NCI-H2081 treated with DMSO at 0.1 percent for 48 hours (cell line): ENCODE measurements at places on chromosomes 6 and 20.
A peak's percentile ranks its signal among the peaks of the same experiment; 100 is the strongest.

DNA sequence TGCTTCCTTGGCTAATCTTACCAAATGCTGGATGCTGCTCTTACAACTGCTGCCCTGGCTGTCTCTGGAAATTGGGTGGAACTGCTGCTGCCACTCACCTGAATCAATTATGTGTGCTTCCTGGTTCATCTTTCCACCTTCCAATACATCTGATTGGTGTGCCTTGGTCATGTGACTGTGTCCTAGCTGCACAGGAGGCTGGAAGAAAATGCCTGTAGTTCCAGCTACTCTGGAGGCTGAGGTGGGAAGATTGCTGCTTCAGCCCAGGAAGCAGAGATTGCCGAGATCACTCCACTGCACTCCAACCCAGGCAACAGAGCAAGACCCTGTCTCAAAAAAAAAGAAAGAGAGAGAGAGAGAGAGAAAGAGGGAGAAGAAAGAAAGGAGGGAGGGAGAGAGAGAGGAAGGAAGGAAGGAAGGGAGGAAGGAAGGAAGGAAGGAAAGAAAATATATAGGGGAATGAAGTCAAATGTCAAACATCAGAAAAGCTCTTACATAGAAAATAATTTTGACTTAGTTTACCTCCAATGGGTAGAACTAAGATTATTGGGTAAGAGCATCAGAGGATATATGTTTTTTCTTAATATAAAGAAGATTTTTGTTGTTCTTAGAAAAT is 14.1 kb upstream of the PPARD start:
- no peak for DNase-seq

- DNase-seq, result no peak
Observed at GRCh38 chr6:48101290-48101689, 9.7 kb downstream of the PTCHD4 start.

DNA sequence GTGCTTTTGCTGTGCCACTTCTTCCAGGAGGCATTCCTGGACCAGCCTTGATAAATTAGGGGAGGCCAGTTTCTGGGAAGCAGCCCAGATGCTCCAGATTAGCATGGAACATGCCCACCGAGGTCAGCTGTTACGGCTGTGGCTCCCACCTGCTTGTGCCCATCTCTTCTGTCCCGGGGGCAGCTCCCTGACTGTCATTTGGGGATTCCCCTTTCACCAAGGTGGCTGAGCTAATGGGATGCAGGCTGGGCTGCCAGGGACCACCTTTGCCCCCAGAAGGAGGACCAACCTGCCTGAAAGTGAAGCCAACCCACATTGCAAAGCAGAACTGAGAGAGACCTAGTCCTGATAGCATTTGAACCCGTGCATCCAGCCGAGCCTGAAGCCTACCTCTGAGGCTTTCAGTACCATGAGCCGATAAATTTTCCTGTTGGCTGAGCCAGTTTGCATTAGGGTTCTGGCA is 85.3 kb downstream of the PTPN1 start:
- DNase-seq, result no peak

- no peak for DNase-seq
Observed at GRCh38 chr6:65155083-65155482, 551.9 kb downstream of the EYS start.

DNA sequence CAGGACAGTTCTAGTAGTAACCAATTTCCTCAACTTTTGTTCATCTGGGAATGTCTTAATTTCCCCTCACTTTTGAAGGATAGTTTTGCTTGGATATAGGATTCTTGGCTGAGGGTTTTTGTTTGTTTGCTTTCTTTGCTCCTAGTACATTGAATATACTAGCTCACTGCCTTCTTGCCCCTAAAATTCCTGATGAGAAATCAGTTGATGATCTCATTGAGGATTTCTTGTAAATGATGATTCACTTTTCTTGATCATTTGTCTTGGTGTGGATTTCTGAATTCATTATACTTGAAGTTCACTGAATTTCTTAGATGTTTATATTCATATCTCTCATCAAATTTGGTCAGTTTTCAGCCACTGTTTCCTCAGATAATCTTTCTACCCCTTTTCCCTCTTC is 49.1 kb upstream of the PRDM1 start:
- no peak for DNase-seq

GRCh38 chr6:56699066-56699654 is 56.5 kb upstream of the DST start:
- no peak for DNase-seq

DNA sequence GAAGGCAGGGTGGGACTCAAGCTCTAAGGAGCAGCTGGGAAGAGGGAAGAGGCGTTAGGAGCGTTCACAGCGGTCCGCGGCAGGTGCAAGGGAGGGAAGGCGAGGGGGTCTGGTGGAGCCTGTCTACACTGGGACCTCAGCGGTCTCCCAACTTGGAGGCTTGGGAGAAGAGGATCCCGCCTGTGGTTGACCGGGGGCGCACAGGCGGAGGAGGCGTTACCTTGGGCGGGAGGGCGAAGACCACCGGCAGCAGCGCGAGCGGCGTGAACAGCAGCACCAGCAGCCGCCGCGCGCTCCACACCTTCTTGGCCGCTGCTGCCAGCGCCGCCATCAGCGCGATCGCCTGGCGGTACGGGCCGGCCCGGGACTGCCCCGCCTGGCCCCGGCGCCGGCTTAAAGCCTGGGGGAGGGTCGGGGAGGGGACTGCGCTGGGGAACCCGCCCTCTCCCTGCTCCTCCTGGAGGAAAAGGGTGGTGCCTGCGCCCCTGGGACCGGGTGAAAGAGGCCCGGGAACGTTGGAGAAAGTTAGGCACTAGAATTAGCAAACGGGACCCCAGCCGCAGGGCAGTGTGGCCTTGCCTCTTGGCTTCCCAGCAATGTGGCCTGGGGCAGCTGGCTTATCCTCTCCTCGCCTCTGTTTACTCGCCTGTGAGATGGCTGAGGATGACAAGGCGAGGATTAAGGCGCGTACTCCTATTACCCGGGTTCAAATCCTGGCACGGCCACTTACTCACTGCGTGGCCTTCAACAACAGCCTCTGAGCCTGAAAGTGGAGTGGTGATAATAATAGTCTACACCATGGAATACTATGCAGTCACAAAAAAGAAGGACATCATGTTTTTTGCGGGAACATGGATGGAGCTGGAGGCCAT is at the start of gene SLC13A3:
Gene SLC13A3 (minus strand): TSS at position 369 of the 872 bp plus-strand sequence. CDS start 38 bp downstream, at position 331.
- no peak for DNase-seq

GRCh38 chr20:59589086-59589684 is 15.2 kb upstream of the PHACTR3 start:
- no peak for DNase-seq

GRCh38 chr6:167492100-167492449 is 167.2 kb downstream of the TTLL2 start:
- DNase-seq, result no peak

DNA sequence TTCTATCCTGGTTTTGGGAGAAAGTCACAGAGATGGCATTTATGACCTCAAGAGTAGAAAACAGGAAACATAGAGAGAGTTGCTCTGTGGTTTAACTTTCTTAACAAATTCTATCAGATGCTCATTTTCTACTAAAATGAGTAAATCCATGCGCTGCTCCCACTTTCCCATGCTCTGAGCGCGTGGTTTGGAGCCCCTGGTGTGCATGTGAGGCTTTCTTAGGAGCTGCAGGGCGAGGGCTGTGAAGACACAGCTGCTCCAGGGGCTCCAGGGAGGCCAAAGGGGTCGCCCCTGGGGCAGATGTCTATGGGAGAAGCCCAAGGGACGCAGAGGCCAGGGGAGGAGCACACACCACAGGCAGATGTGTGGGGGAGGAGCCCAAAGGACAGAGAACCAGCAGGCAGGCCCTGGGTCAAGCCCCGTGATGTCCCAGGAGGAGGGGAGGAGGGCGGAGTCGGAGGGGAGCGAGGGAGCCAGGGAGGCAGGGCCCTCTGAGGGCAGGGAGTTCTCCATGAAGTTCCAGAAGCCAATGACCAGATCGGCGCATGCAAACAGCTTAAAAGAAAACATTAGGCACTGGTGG is 122.9 kb downstream of the IRF4 start:
- DNase-seq, result no peak

- DNase-seq, result no peak
Observed at GRCh38 chr6:89154131-89154530, 8.3 kb downstream of the PM20D2 start.

- no peak for DNase-seq
Observed at GRCh38 chr6:27541212-27541932, 68.5 kb upstream of the ZNF184 start.

GRCh38 chr6:141587482-141588266 is 545.1 kb upstream of the GJE1 start:
- DNase-seq, result no peak

- no peak for DNase-seq
Observed at GRCh38 chr6:106797186-106797585, 167.8 kb downstream of the QRSL1 start.

DNA sequence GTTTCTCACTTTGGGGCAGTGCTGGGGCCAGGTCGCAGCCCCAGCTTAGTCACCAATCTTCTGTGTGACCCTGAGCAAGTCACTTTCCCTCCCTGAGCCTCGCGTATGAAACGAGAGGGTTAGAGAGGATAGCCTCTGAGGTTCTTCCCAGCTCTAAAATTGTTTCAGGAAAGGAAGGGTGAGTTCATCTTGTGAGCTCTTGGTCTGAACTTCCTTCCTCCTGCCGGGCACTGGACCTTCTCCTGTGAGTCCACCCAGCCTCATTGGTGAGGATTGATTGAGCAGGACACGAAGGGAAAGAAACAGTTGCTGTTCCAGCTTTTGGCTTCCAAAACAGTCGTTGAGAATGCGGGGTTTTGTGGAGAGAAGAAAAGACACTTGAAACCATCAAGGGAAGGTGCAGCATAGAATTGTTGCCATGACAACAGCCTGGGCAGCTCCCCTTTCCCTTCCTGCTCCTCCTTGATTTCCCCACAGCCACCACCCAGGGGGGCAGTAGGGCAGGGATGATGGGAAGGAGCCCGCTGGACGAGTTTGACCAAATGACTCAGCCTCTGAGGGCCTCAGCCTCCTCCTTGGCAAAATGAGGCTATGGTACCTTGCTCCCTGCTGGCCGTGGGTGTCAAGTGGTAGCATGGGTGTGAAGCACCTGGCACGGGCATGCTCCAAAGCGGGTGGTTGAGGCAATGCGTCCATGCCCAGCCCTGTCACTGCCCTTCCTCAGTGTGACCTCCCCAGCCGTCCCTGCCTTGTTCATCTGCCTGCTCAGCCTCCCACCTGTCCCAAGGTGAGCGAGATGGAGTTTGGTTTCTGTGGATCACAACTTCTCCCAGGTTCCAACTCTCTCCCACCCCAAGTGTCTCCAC is 107.8 kb downstream of the CDC5L start:
- DNase-seq, result no peak

GRCh38 chr6:25757936-25758642 is 3.5 kb downstream of the SLC17A4 start:
- DNase-seq, result no peak

DNA sequence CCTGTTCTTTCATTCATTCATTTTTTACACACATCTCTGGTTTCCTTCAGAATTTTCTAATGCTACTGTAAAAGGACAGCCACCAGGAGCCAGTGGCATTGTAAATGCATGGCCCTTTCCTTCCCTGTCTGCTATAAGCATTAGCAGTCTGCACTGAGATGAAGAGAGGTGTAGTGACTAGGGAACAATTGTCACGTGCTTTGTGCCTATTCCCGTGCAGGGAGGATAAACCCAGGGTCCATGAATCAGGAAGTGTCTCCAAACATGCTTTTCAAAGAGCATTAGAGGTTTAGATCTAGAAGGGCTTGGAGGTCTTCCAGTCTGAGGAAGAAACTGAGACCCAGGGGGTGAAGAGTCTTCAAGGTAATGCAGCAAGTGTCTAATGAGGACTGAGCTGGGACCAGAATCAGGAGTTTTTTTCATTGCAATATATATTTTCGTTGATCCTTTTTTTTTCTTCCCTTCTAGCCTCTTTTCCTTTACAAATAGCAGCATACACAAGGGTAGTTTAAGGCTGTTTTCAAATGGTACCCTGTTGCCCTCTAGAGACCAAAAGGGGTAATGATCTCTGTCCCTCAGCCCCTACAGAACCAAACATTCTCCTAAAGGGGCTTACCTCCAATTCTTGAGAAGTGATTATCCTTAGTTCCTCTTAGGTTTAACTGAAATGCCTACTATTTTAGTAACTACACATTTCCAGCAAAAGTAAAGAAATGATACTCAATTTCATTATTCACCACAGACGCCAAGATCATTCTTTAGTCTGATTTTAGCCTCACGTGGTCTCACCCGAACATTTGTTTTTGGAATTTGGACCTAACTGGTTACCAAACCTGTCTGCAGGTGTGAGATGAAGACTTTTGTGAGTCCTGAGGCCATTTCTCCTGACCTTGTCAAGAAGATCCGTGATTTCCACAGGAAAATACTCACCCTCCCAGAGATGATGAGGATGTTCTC is 6.6 kb downstream of the TRIM15 start:
- DNase-seq, result no peak

DNA sequence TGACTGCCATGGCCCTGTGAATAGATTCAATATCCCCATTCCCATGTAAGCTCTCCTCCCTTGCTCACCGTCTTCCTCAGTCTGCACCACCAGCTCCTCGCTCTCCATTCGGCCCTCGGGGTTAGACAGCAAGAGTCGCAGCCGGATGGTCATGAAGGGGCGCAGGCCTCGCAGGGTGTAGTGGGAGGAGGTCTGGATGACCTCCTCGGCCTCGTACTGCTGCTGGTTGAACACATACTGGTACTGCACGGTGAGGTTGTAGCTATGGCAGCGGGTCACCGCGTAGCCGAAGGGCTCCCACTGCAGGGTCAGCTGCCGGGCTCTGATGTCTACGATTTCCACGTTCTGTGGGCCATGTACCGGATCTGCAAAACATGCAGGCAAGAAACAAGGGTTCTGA is 717.5 kb downstream of the PTPRT start:
- no peak for DNase-seq

DNA sequence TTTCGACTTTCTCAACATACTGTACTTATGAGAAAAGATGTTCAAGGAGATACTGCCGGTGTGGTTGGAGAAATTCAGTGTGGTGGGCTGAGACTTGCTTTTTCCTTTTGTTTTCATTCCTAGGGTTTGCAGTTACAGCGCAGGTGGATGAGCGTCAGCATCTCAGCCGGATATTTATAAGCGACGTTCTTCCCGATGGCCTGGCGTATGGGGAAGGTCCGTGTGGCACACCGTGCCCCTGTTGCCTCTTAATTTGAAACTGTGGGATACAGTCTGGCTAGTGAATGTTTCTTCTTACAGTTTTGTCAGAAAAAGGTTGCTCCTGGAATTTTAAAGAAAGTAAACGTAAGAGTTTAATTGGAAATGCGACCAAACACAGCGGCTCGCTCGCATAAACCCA is 81.7 kb upstream of the CLDN20 start:
- no peak for DNase-seq

- no peak for DNase-seq
Observed at GRCh38 chr20:17137692-17138091, 89.1 kb upstream of the PCSK2 start.

GRCh38 chr6:151007076-151007475 is 141.6 kb downstream of the MTHFD1L start:
- DNase-seq, result no peak

- DNase-seq, result peak; percentile 83
Observed at GRCh38 chr6:136289579-136290409, at the start of gene BCLAF1. Gene BCLAF1, minus strand, starts transcription at chr6:136289846. Its CDS starts 9,980 bp downstream, at chr6:136279866.
